ENCODE measurements at places on chromosomes 6 and 20. TPM values are rescaled to one million over a fixed set of nuclear protein-coding genes. Genes with fewer than 3 reads are reported as not detected.

SLC2A10 gene
- total RNA-seq: 12.1 TPM

SPATS1 gene
- not detected for total RNA-seq

BEND6 gene
- 3.5 TPM for total RNA-seq

CCN6 gene
- not detected for total RNA-seq

EYA2 gene
- total RNA-seq: 12.3 TPM

EEF1A2 gene
- total RNA-seq: 1.0 TPM

SLC22A7 gene
- total RNA-seq: not detected

LTA gene
- total RNA-seq: not detected

CCN2 gene
- 53.6 TPM for total RNA-seq

MTG2 gene
- total RNA-seq: 21.2 TPM

PTCHD4 gene
- 3.6 TPM for total RNA-seq

BPIFB1 gene
- total RNA-seq: 3.3 TPM

LAMA2 gene
- 0.68 TPM for total RNA-seq

FOXF2 gene
- total RNA-seq: not detected

SRMS gene
- total RNA-seq: 0.34 TPM

ATP9A gene
- total RNA-seq: 36.2 TPM

LRRN4 gene
- total RNA-seq: 0.07 TPM

WFDC12 gene
- 8.9 TPM for total RNA-seq

PKHD1 gene
- not detected for total RNA-seq

MYB gene
- total RNA-seq: under 0.01 TPM

NMBR gene
- total RNA-seq: under 0.01 TPM

ATP6V1G2 gene
- 0.34 TPM for total RNA-seq

HINT3 gene
- 28.7 TPM for total RNA-seq

PLCB4 gene
- 1.0 TPM for total RNA-seq

SLC22A1 gene
- 0.34 TPM for total RNA-seq

ESR1 gene
- total RNA-seq: under 0.01 TPM

SPTLC3 gene
- total RNA-seq: 7.3 TPM

NOP56 gene
- 236 TPM for total RNA-seq

SAMD3 gene
- not detected for total RNA-seq

VNN1 gene
- total RNA-seq: 0.50 TPM

PGBD1 gene
- total RNA-seq: 3.7 TPM

VGLL2 gene
- total RNA-seq: not detected

PBOV1 gene
- total RNA-seq: not detected

All from nasal cavity respiratory epithelium epithelial cell of viscerocranial mucosa (primary cell).